ENCODE measurements at places on chromosomes 5 and 9. TPM values are rescaled to one million over a fixed set of nuclear protein-coding genes. Genes with fewer than 3 reads are reported as not detected.

- no peaks in the 10 kb centered on the region for H3K4me1 ChIP-seq
- H3K27me3 ChIP-seq, result no peaks in the 10 kb centered on the region
- no peak overlapping the region for H3K4me3 ChIP-seq
- no peak for DNase-seq
- no peak overlapping the region for H3K27ac ChIP-seq
These were observed 945.9 kb downstream of the CDH18 start for GRCh38 chr5:19042106-19042505.

GRCh38 chr9:17761984-17762676 lies 183.3 kb downstream of the SH3GL2 start:
- H3K27me3 ChIP-seq, result peaks cover 17% of the 10 kb centered on the region
- no peaks in the 10 kb centered on the region for H3K4me1 ChIP-seq
- no peak for DNase-seq
- no peak overlapping the region for H3K27ac ChIP-seq

- H3K4me3 ChIP-seq, result no peak overlapping the region
- no peaks in the 10 kb centered on the region for H3K36me3 ChIP-seq
- no peaks in the 10 kb centered on the region for H3K27me3 ChIP-seq
- H3K27ac ChIP-seq, result no peak overlapping the region
These were observed 227.2 kb downstream of the ICE1 start for GRCh38 chr5:5649641-5650040.

MYMK gene
- total RNA-seq, result not detected

PTPRD gene
- not detected for total RNA-seq

All from MCF 10A (cell line).